ENCODE measurements at places on chromosomes 6 and 20.

DNA sequence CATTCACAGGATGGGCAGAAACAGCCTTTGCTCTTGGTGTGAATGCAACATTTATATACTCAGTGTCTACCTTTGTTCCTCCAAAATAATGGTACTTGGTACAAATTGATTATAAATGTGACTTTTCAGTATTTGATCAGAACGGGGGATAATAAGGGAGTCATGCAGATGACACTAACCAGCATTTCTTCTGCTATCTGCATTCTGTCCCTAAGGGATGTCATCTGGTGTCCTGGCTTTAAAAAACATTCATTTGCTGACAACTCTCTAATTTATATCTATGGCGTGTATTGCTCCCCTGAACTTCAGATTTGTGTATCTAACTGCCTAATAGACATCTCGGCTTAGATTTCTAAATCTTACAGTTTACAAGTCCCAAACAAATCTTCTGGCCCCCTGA lies 76.4 kb upstream of the FLRT3 start:
- no peak for DNase-seq

GRCh38 chr6:38188677-38189335 lies 369.3 kb downstream of the ZFAND3 start:
- DNase-seq, result no peak

DNA sequence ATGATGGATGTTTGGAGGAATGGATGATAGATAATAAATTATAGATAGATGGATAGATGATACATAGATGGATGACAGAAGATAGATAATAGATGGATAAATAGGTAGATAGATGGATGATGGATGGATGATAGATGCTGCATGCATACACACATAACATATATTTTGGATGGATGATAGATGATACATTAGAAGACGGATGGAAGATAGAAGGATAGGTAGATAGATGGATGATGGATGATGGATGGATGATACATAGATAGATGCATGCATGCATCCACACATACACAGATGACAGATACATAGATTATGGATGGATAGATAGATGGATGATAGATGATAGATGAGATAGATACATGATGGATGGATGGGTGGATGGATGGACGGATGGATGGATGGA lies 387.8 kb downstream of the TAF4 start:
- no peak for DNase-seq

DNA sequence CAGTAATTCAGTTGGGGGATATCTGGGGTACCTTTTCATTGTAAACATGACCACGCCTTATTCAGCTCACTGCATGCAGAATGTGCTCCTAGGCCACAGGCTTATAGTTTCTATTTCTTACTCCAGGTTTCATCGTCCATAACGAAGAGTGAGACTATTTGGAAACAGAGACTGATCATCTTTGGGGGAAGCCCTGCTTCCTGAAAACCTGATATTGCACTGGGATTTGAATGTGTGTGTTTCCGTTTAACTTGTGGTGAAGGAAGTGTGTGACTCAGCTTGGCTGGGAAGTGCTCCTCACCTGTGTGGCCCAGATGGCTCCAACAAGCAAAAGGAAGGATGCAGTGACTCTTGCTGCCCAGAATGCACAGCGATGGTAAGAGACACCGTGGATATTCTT lies 19.6 kb upstream of the LTV1 start:
- DNase-seq, result no peak
